ENCODE measurements at places on chromosomes 2 and 18.

GRCh38 chr2:149152469-149152953 is 114.0 kb downstream of the LYPD6B start:
- no peak for DNase-seq

DNA sequence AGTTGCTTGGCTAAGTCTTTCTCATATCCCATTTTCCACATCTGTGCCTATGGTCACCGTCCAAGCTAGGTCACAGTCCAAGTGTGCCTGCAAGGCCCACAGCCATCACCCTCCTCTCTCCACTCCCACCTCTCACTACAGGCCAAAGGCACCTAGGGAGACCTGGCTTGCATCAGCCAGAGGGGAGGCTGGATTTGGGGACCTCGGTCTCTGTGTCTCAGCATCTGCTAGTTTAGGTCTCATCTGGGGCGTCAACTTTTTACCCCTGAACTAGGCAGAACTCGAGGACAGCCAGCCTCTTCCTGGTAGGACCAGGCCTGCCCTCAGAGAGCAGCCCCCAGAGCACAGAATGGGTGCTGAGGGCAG is 217.1 kb downstream of the DYSF start:
- DNase-seq, result no peak

DNA sequence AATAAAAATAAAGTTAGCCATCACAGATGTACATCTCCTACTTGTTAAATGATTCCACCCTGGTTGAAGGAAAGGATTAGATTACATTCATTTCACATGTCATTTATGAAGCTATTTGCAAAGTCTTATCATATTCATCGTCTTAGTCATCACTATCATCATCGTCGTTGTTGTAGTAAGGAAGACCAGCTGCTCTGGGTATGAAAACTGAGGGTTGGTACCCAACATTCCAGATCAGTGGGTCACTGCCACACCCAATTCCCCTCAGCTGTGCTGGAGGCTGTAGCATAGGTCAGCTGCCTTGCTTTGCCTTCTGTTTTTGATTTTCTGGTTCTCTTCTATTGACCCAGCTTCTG is 20.9 kb upstream of the CCBE1 start:
- peak; percentile 98 for DNase-seq

DNA sequence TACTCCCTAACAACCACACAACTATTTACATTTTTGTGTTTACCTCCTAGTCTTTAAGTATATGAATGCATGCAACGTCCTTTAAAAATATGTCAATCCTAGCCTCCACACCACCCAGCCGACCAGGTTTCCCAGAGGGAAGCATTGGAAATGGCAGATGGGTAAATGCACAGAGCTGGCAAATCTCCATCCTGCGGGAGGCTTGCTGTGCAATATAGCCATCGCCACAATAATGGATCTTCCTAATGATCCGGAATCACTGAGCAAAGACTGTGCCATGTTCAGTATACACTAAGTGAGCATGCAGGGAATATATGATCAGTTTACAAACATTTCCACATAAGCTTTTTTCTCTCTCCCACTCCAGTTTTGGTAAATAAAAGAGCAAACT is 131.8 kb downstream of the NEDD4L start:
- no peak for DNase-seq

DNA sequence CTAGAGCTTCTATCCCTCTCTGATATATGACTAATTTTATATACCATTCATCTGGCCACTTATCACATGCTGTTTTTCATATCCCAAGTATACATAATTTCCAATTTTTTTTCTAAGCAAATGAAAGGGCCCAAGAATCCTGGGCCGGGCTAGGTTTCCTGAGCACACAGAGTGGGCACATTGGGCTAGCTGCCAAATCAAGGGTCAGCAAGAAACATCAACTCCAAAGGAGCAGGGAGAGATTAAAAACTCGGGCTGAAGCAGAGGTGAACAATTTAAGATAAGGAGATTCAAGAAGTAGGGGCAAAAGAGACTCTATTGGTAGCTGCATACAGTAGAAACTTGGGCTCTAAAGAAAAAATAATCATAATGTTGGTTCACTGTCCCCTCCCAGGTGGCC is 39.0 kb downstream of the OLA1 start:
- DNase-seq, result no peak

DNA sequence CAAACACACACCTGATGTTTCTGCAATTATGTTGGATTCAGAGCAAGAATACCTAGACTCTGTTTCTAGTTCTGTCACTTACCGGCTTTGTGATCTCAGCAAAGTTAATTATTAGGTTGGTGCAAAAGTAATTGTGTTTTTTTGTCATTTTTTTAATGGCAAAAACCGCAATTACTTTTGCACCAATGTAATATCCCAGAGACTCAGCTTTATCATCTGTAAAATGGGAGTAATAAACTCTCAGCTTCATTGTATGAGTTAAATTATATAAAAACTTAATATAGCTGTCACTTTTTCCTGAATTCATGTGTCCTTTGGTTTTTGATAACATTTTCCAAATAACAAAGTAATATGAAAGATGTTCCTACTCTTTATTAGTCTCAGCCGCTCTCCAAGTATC is 251.7 kb downstream of the TRIB2 start:
- DNase-seq, result no peak

DNA sequence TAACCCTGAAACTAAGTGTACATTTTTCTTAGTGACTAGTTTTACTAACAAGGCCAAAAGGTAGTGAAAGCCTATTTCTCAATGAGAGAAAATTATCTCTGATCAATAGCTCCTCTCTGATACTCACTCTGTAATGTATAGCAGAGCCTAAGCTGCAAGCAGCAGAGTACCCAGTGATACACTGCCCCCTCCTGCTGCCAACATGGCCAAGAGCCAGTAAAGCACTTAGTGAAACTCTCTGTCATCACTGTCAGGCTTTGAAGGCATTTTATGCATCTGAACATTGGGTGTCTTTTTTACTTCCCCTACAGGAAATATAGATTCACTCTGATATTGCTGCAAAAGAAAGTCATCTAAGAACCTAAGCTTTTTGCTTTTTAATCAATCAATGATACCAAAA is 784.1 kb upstream of the CDH7 start:
- DNase-seq, result peak; percentile 2

Measured in foreskin fibroblast (primary cell).